Stimulated activated CD4-positive, alpha-beta T cell treated with anti-CD3 and anti-CD28 coated beads, TNF-alpha, amount 100 ng/mL, for 4 hours (primary cell): ENCODE measurements at places on chromosomes 7 and 10.

GRCh38 chr7:84354866-84355265, 160.3 kb upstream of the SEMA3A start:
- no peak for DNase-seq

DNA sequence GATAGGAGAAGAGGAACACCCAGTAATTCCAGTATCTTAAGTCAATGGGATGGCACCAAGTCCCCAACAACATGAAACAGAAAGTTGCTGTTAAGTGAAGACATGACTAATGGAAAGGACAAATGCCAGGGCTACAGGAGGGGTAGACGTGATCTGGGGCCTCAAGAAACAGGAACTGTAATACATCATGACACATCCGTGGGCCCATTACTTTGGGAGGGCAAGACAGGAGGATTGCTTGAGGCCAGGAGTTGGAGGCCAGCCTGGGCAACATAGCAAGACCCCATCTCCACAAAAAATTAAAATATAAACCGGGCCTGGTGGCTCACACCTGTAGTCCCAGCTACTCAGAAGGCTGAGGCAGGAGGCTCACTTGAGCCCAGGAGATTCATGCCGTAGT, 408.6 kb upstream of the PRKCQ start:
- no peak for DNase-seq

DNA sequence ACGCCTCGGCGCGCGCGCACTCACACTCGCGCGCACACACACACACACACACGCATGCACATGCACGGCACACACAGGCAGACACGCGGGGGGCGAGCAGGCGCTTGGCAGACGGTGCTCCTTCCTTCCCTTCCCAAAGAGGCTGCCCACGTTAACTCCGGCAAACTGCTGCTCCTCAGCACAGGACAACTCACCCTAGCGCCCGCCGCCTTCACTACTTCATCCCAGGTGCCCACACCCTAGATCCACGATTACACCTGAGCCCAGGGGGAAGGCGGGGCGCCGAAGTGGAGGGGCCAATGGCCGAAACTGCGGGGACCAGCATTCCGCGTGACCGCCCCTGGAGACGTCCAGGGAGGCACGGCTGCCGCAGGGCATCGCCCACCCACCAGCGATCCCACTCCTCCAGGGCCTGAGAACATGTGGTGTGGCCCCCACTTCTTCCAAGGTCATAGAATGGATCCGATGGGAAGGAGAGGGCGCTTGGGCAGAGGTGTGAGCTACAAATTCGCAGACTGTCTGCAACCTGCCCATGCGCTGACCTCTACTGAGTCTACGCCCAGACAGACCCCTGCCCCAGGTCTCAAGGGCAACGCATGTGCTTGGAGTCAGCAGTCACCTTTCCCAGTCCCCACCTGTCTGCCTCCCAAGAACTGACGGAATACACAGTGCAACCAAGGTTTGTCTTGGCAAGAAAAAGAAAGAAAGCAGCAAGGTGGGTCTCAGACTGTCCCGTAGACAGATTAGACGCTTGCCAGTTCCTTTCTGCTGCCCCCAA, 74.6 kb downstream of the CALN1 start:
- no peak for DNase-seq

- DNase-seq, result no peak
These were observed 81.6 kb upstream of the SAMD8 start for GRCh38 chr10:75029857-75030256.

DNA sequence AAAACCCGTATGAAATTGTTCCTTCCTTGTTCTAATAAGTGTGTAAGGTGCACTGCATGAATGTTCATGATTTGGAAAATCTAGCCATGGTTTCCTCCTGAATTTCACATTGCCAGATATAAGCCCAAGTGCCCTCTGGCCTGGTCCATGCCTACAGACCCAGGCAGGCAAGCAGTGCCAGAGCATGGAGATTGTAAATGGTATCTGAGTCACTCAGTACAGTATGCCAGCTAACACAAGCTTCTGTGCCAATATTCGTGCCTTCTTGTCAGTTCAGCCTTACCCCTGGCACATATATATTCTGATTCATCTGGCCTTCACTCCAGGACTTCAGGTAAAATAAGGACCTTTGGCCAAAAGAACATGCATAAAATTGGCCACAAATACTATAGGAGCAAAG, 38.4 kb upstream of the PDE1C start:
- DNase-seq, result no peak

DNA sequence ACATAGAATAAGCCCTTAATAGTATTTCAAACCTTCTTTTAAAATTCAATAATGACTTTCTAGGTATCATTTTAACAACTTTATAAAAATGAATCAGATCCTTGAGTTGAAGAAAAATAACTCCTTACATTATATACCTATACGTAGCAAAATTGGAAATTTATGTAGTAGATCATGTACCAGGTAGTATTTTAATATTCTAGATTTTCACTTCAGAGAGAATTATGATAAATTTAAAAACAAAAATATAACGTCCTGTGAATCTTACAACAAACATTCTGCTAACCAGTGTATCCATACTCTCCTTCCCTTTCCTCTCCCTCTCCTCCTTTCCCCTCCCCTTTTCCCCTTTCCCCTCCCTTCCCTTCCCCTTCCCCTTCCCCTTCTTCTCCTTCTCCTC, 6.1 kb upstream of the RAB11FIP2 start:
- DNase-seq, result no peak

- no peak for DNase-seq
These were observed 184.7 kb downstream of the DGKB start for GRCh38 chr7:14717816-14718215.

DNA sequence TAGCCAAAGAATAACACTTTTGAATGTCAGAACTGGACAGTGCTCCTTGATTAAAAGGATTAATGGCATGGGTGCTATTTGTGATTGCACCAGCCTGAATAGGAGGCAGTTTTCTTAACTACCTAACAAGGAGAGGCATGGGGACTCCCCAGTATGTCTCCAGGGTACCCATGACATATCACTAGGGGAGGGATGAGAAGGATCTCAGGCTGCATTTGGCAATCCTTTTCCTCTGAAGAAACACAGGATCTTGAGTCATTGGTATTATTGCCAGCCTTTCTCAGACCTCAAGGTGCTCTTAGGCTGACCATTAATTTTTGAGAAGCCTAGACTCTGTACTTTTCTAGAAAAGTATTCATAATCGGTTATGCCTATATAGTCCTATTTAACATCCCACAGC, 77.5 kb upstream of the NPVF start:
- no peak for DNase-seq

- DNase-seq, result no peak
These were observed 34.4 kb downstream of the CSGALNACT2 start for GRCh38 chr10:43172645-43173044.

- no peak for DNase-seq
These were observed 184.0 kb downstream of the FANK1 start for GRCh38 chr10:126080291-126080825.
